ENCODE measurements at places on chromosomes 1 and 21. TPM values are rescaled to one million over a fixed set of nuclear protein-coding genes. Genes with fewer than 3 reads are reported as not detected.

Gene MX2
- 39.9 TPM for total RNA-seq

Gene TMEM269
- total RNA-seq, result not detected

Gene ATP6V1G3
- not detected for total RNA-seq

GRCh38 chr1:192580351-192580962, 4.9 kb downstream of the RGS1 start:
- no peak for DNase-seq

DNA sequence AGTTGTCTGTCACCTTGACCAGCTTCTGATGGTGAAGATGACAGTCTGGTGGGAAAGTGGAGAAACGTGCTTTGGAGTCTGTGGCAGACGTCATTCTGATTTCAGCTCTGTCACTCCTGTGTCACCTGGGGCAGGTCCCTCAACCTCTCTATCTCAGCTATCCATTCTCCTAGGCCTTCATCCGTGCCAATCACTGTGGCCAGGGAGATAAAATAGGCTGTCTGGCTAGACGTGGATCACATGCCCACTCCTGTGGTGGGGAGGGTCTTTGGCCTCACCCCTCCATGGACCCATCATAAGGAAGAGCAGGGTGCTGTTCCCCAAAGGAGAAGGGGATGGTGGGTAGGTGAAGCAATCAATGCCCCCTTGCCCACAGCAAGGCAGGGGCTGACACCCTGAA, 140.3 kb downstream of the ACTL8 start:
- peak; percentile 49 for DNase-seq

DNA sequence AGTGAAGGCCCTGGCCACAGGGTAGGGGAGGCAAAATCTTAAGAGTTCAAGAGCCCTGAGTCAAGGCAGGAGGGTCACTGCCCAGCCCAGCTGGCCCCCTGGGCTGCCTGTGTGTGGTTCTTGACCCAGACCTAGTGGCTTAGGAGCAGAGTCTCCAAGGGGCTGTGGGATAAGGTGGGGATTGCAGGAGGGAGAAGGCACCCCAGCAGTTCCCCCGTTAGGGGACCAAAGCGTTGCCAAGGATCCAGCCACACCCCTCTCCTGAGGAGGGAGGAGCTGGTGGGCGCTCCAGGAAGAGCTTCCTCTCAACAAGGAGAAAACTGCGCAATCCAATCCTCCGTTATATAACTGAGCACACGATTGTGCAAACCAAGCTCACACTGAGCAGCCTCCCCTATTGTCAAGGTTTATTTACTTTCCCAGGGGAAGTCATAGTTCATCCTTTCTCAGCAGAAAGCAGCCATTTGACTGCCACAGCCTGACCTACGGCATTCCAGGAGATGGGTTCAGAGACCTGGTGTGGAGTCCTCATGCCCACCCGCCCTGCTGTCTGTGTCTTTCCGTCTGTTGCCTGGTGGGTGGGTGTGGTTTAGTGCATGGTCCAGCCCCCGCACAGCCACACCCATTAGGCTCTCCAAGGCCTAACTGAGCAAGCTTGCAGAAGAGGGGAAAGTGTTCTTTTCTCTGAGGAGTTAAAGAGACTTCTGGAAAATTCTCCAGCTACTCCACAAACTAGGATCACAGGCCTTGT, 3.5 kb downstream of the EPHX1 start:
- DNase-seq, result peak; percentile 83

GRCh38 chr1:103582464-103582863, 11.1 kb downstream of the AMY2B start:
- DNase-seq, result no peak

DNA sequence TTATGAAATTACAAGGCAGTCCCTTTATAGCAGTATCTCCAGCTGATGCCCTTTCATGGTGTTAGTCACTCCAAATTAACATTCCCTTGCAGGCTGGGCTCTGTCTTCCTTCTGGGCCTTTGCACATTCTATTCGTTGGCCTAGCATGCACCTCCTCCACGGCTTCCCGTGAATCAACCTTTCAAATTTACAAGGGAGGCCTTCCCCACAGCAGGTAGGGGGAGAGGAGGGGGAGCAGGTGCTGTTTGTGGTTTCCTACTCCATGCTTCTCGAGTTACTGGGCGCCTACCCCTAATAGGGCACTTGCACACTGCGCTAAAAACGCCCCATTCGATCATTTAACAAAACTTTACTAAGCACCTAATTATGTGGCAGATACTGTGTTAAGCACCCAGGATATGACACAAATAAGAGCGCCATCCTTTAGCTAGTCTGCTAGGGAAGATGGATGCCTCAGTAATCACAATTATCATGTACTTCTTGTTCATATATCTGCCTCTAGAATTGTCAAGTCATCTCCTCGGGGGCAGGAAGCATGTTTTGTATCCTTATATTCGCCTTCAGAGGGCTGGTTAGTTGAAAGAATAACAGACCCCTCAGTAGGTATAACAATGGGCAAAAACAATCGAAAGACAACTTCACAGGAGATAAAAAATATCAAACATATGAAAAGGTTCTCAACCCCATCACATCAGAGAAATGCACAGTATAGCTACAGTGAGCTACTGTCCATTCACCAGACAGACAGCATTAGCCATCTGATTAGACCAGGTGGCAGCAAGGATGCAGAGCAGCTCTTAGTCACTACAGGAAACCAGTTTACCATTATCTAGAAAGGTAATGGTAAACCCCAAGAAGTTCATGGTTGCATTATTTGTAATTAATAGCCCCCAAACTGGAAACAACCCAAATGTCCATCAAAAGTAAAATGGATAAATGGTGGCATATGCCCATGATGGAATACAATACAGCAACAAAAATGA, 1.7 kb upstream of the ADAR start:
- no peak for DNase-seq

All from mesenteric fat pad (tissue), 1 donor.